ENCODE measurements at places on chromosomes 5 and 9.

DNA sequence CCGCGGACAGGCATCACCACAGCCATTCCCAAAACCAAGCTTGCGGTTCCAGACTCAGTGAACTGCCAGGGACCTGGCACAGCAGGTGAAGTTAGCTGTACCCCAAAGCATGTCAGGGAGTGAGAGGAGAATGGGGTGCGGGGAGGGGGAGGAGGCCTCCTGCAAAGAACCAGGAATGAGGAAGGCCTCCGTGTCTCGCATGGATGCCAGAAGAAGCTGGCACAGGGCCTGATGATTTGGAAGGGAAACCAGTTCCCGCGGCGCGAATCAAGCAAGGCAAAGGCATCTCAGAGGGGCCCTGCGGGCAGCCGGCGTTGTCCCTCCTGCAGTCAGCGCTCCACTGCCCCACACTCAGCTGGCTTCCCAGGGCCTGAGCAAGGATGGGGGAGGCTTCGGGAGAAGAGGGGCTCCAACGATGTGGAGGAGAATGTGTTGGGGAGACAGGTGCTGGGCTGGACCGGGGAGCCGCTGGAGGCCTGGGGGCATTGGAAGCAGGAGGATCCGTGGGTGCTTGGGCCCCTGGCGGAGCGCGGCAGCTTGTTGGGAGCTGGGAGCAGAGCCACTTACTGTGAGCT is 14.6 kb downstream of the SLC9A3 start:
- no peak for DNase-seq

DNA sequence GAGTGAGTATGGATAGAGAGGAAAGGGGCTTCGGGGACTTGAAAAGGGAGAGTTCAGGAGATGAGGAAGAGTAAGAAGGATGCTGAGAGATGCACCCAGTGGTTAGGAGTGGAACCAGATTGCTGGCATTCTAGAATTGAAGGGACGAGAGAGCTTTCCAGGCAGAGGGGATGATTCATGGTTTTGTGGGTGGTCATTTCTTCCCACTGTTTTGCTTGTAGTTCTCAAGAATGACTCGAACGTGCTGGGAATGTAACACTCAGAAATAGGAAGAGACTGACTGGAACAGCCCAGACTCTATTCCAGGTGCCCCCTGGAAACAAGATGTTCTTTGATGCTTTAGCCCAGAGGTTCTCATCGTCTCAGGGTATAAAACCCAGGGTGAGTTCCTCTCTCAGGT is 294.2 kb downstream of the ICE1 start:
- DNase-seq: no peak

GRCh38 chr5:106876665-106877194 is 794.0 kb downstream of the EFNA5 start:
- no peak for DNase-seq

DNA sequence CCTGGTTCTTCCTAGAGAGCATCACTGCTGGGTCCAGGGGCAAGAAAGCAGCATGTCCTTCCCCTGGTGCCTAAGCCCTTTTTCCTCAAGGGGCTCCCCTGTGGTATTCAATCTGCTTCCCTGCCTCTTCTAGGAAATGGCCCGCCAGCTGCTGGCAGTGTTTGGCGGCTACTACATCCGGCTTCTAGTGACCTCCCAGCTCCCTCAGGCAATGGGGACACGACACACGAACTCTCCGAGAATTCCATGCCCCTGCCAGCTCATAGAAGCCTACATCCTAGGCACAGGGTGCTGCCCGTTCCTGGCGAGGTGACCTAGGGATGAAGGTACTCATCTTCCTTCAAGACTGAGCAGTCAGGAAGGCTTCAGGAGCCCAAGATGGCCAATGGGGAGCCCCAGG is 14.6 kb downstream of the TEX53 start:
- no peak for DNase-seq

- DNase-seq: no peak
Measured at GRCh38 chr5:123505633-123506032, 6.3 kb upstream of the CSNK1G3 start.

- DNase-seq: no peak
Measured at GRCh38 chr9:79301085-79301484, 270.7 kb upstream of the TLE4 start.

- peak; percentile 68 for DNase-seq
Measured at GRCh38 chr5:174910245-174910737, 185.9 kb downstream of the MSX2 start.

- no peak for DNase-seq
Measured at GRCh38 chr9:84819491-84819991, 150.0 kb downstream of the NTRK2 start.

DNA sequence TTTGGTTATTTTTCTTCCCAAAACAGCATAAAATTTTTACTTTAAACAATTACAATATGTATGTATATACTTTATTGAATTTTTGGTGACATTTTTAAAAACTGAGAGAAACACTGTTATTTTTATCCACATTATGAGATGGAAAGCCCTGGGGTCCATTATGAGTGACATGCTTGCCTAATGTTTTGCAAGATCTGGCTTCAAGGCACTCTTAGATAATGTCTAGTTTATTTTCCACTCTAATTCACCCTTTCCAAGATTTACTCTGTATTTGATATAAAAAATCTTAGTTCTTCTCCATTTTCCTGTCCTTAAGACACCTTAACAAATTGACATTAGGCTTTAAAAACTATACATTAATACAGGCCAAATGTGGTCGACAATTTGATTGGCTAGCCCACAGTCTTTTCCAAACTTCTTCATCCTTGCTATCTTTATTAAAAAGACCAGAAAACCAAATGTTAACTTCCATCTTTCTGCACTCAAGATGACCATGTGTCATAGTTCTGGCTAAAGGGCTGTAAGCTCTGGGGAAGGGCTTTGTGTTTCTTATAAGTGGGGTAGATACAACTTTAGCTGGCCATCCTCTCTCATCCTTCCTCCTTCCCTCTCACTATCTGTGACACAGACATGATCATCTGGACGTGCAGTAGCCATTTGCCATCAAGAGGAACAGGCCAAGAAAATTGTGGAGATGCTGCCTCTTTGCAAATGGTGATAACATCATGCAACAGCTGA is 561.1 kb downstream of the PDE4D start:
- no peak for DNase-seq

DNA sequence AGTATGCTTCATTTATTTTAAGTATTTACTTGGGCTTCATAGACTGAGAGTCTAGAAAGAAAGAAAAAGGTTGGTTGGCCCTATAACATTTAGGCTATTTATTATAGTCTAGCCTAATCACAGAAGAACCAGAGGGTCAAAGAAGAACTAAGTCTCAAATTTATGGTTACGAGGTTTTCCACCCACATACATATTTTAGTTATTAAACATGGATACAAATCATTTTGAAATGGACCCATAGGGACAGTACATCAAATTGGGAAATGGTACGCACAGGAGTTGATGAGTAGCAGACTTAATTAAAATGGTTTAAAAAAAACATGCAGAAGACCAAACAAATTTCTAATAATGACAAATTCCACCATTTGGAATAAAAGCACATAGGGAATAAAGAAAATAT is 17.7 kb downstream of the SVEP1 start:
- DNase-seq: no peak

GRCh38 chr9:134585021-134585561 is 56.5 kb upstream of the COL5A1 start:
- no peak for DNase-seq

GRCh38 chr5:150904479-150905311 is at the start of gene ZNF300:
Gene ZNF300 (minus strand): TSS chr5:150904980. CDS start chr5:150903155, 1,825 bp downstream.
- DNase-seq: peak; percentile 34

GRCh38 chr9:3419893-3420292 is 105.9 kb downstream of the RFX3 start:
- no peak for DNase-seq

GRCh38 chr5:61824396-61824795 is 481.6 kb upstream of the KIF2A start:
- no peak for DNase-seq

- DNase-seq: peak; percentile 80
Measured at GRCh38 chr5:68215898-68216244, 315 bp downstream of the PIK3R1 start.

- no peak for DNase-seq
Measured at GRCh38 chr9:91151718-91152095, 210.0 kb downstream of the AUH start.

GRCh38 chr9:78905986-78906755 is 609.2 kb downstream of the PSAT1 start:
- DNase-seq: no peak

GRCh38 chr5:77987331-77987730 is 211.2 kb upstream of the TBCA start:
- no peak for DNase-seq

GRCh38 chr5:142694092-142694856 is 8.4 kb upstream of the FGF1 start:
- no peak for DNase-seq

- no peak for DNase-seq
Measured at GRCh38 chr5:107242411-107243219, 428.1 kb downstream of the EFNA5 start.

DNA sequence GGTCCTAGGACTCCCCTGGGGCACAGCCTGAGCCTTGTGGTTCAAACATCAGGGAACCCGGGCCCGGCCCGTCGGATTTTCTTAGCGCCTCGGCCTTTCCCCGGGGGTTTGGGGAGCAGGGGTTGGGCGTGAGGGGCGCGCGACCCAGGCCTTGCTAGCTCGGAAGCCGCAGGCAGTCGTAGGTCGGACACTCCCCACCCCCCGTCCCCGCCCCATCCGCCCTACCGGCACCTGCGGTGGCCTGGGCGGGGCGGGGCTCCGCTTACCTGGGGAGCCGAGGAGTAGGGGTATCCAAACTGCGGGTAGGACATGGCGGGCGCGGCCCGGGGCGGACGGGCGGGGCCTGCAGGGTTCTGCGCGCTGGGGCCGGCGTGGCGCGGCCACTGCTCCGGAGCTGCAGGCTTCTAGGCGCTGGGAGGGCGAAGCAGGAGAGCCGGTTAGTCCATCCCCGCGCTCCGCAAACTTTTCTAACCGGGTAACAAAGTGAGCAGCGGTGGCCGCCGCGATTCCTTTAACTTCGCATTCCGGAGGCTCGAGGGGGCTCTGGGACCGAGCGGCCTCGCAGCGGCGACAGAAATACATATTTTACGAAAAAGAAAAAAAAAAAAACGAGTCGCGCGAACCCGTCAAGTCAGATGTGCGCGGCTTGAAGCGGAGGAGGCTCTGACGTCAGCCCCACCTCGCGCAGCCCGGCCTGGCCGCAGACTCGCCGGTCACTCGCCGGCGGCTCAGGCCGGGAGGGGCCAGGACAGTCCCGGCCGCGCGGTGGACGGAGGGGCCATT is at the start of gene IRX4:
Gene IRX4 (minus strand): TSS at position 589 of the 783 bp plus-strand sequence. CDS start 278 bp downstream, at position 311.
- DNase-seq: no peak

GRCh38 chr9:136939996-136940525 is 4.5 kb downstream of the FBXW5 start:
- DNase-seq: no peak

DNA sequence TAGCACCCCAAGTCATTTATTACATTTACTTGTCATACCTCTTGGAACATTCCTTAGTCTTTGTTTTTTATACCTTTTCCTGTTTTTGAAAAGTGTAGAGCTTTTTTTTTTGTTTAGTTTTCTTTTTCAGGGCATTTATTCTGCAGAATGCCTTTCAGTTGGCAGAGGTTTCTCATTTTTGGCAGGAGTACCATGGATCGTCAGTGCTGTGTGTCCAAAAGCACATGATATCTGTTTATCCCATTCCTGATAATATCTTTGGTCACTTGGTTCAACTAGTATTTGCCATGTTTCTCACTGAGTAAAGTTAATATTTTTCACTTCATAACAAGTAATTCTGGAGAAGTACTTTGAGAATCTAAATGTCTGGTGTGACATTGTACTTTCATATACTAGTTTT is 10.7 kb downstream of the OGN start:
- no peak for DNase-seq

- DNase-seq: no peak
Measured at GRCh38 chr9:136588663-136589464, 43.0 kb upstream of the NOTCH1 start.

DNA sequence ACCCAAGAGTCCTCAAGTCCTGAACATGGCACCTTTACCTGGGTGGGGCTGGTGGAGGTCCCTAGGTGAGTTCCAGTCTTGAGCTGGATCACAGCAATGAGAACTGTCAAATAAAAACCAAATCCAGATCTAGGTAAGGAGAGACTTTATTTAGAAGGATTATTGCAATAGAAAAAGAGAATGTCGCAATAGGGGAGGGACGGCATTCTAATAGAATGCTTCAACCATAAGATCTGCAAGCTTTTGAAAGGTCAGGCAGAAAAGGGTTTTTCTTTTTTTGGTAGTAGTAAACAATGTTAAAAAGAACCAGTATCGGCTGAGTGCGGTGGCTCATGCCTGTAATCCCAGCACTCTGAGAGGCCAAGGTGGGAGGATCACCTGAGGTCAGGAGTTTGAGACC is 5.2 kb upstream of the GCNT1 start:
- no peak for DNase-seq

All from germinal center (tissue), 1 donor.